ENCODE measurements at places on chromosomes 3 and 15. TPM values are rescaled to one million over a fixed set of nuclear protein-coding genes. Genes with fewer than 3 reads are reported as not detected.

ANKUB1 gene
- not detected for total RNA-seq

C3orf18 gene
- total RNA-seq, result 10.2 TPM

GRCh38 chr15:31574766-31575165 lies 248.1 kb downstream of the KLF13 start:
- no peak for DNase-seq

DNA sequence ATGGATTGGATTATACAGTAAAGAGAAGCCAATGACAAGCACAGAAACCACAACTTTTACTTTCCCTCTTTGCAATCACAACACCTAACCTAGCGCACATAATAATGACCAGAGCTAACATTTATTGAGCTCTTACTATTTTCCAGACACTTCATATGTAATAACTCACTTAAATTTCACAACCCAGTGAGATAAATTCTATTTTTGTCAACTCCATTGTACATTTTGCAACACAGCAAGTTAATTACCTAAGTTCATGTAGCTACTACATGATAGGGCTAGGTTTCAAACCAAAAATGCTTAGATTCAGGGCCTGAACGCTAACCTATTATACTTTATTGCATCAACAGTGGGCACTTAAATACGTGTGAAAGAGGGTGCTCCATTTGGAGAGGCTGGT lies 89.5 kb downstream of the GADL1 start:
- DNase-seq, result no peak

DNA sequence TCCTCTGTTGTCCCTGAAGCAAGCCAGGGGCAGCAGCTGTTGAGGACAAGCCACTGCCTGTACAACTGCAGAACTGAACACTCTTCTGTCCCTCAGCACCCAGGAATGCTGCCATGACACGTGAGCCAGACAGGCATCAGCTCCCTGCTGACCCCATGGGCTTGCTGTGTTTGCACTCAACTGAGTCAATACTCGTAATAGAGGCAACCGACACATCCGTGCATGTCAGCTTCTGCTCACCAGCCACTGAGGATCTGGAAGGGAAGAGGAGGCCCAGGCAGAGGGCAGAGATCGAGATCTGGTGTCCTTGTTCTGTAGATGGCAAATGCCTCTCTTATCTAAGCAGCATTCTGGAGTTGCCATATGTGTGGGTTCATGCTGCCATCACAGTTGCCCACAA lies 54.3 kb upstream of the SEC61A1 start:
- DNase-seq, result no peak

- DNase-seq, result no peak
These were observed 124.4 kb downstream of the ANO10 start for GRCh38 chr3:43497422-43497821.

- no peak for DNase-seq
These were observed 680.1 kb downstream of the IGSF11 start for GRCh38 chr3:118354556-118354955.

DNA sequence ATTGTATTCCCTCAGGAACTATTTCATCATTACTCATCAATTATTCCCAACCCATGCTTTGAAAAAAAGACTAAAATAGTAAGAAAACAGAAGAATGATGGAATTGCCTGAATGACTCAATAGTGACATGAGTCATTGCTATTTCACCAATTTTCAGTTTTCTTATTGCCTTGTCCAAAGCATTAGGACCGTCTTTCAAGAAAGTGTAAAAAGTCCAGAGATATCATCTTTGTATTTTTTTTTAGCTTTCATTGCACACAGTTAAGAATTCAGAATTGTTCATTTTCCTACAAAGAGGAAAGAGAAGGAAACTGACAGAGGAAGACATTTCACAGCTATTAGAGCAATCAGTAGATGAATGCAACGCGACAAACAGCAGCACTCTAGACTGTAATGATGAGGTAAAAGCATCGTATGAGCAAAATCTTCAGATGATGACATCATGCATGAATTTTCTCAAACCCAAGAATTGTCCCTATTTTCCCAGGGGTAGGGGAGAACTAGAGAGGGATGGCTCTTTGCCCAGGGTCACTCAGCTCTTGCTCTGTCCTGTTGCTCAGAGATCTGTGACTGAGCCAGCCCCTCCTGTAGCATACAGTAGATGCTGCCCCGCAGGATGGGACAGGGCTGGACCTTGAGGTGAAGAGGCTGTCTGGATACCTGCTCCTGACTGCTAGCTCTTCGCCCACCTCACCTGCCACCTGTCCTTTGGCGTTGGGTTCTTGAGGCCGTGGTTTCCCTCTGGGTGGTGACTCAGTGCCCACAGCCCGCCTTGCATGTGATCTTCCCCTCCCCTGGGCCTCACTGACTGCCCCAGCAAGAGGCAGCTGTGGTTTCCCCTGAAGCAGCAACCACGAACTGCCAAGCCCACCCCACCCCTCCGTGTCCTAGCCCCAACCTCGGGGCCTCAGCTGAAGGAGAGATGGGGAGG lies 84.8 kb downstream of the PPCDC start:
- DNase-seq, result peak; percentile 70

GRCh38 chr3:100083209-100083608 lies 31.1 kb downstream of the FILIP1L start:
- DNase-seq, result no peak
